Stimulated activated CD8-positive, alpha-beta memory T cell treated with anti-CD3 and anti-CD28 coated beads, Interleukin-15, amount 100 ng/mL, for 1 hour (primary cell): ENCODE measurements at places on chromosomes 16 and 17.
A peak's percentile ranks its signal among the peaks of the same experiment; 100 is the strongest.

DNA sequence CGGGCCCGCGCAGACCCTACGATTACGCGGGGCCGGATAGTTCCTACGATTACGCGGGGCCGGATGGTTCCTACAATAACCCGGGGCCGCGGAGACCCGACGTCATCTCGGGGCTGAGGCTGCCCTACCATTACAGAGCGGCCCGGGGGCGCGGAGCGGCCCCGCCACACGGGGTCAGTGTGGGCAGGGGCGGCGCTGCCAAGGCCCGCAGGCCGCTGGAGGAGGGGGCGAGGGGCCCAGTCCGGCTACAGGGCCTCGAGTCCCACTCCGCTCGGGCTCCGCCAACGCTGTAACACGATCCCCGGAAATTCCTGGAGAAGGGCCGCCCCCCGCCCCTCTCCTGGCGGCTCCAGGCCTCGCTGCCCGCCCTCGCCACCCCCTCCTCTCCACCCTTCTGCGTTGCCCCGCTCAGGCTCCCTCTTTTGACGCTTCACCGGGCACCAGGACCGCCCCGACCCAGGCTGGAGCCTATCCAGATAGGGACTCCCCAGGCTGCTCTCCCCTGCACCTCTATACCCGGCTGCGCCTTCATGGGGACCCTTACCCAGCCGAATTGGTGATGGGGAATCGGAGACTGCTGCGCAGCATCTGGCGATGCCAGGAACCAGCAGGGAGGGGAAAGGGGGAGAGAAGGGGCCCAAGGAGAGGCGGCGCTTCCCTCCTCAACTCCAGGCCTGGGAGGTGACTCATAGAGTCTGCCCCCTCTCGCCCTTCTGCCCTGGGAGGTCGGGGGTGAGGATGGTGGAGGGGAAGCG lies at the start of gene RAB34:
TSS of gene RAB34 (minus strand) at position 291 of the 755 bp plus-strand sequence. CDS start 602 bp downstream, outside the sequence.
- no peak for DNase-seq

DNA sequence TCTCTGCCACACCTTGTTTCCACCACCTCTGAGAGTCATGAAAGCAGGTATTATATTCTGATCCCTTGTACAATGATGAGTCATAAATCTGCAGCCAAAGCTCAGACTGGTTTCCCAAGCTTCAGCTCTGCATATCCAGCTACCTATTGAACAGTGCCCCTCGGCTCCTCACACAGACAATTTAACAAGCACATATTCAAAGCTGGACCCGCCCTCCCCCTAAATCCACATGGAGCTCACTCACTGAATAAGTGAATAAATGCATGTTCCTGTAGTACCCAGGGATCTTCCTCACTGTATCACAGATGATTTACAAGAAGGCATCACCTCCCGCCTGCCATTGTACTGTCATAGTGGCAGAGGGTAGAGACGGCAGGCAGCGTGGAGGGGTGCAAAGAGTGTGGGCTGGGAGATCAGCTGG lies 516.4 kb downstream of the GRIN2A start:
- DNase-seq: no peak

- DNase-seq: no peak
Measured at GRCh38 chr17:1890758-1891450, 61.1 kb downstream of the RPA1 start.

DNA sequence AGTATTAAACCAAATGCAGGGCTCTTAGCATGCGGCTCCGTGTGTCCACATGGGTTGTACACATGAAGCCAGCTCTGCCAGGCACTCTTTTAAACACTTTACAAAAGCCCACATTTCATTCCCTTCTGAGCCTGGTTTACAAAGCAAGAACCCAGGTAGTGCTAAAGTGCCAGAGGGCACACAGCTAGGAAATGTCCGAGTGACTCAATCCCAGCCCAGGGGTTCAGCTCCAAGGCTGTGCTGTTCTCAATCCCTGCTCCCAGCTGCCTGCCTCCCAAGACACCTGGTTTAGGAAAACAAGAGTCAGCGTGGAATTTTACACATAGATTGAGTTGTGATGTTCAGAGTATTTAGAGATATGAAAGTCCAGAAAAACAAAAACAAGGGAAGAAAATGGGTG lies 13.3 kb upstream of the DCAF7 start:
- DNase-seq: no peak

GRCh38 chr17:45905814-45906213 lies 11.5 kb downstream of the MAPT start:
- DNase-seq: no peak

DNA sequence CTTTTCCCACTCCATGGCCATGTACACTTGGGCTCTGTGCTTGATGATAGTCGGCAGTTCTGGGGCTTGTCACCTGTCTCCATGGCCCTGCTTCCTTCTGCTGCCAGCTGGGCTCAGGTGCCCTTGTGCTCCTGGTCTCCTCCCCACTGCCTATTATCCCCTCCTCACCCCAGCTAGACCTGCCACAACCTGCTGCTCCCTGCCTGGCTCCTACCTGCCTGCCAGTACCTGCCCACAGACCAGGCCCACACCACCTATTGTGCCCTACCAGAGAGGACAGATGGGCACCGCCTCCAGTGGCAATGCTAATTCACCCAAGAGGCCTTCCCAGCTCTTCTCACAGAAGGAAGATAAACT lies 538 bp upstream of the RAPGEFL1 start:
- no peak for DNase-seq

DNA sequence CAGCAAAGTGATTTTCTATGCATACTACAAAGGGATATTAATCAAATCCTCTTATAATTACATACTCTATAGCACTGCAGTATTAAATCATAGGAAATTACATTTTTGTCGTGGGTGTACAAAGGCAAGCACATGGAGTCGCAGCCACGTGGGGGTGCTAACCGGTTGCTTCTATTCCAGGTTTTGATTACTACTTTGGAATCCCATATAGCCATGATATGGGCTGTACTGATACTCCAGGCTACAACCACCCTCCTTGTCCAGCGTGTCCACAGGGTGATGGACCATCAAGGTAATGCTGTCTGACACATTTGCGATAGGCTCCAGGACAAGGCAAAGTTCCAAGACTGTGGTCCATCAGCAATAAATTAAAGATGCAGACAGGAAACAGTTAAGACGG lies 60.1 kb downstream of the ARSG start:
- no peak for DNase-seq

DNA sequence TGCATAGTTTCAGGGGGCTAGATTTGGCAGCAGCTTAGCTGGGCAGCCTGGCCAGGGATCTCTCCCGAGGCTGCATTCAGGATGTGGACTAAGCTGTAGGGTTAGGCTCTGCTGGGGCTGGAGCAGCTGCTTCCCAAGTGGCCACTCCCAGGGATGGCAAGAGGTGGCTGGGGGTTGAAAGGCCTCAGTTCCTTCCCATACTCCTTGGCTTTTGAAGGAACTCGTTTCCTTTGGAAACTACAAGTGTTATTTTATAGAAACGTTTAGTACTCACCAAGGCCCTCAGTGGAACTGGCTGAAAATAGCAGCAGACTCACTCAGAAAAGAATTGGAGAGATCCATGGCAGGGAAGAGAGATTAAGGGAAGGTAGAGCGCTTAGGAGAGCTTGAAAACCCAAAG lies 76.4 kb downstream of the WWP2 start:
- no peak for DNase-seq

- no peak for DNase-seq
Measured at GRCh38 chr16:35752012-35752772, 2292.8 kb downstream of the TP53TG3F start.

DNA sequence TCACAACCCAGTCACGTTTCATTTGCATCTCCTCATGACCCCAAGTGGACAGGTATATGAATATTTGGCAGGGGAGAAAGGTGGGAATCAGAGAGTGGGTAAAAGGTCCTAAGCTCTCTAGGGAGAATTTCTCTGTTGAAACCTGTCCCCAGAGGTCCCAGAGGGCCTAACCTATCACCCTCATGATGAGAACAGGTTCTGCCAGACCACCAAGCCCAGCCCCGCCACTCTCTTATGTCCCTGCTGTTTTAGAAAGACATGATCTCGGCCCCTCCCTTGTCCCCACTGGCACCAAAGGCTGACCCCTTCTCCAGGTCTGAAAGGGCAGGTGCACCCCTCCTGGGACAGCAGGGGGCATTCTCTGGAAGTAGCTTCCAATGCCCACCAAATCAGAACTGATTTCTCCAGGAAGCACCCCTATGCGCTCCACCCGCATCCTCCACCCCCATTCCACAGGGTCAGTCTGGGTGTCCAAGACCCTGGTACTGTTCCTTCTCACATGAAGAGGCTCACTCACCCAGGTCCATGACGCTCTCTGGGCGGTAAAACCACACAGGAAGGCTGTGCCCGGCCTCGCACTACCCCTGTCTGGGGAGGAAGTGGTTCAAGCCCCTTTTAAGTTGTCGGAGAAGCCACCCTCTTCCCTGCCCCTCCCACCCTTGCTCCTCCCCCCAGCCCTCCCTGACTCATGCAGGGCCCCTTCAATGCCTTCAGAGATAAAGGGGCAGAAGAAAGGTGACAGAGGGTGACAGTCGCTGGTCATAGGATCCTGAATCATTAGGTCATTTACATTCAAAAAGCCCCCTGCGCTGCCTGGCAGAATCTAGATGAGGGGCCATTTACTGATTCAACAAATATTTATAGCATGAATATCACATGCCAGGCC lies at the start of gene CCR7:
TSS of gene CCR7 (minus strand) at position 590 of the 886 bp plus-strand sequence. CDS start at position 527, 63 bp downstream.
- peak; percentile 71 for DNase-seq

DNA sequence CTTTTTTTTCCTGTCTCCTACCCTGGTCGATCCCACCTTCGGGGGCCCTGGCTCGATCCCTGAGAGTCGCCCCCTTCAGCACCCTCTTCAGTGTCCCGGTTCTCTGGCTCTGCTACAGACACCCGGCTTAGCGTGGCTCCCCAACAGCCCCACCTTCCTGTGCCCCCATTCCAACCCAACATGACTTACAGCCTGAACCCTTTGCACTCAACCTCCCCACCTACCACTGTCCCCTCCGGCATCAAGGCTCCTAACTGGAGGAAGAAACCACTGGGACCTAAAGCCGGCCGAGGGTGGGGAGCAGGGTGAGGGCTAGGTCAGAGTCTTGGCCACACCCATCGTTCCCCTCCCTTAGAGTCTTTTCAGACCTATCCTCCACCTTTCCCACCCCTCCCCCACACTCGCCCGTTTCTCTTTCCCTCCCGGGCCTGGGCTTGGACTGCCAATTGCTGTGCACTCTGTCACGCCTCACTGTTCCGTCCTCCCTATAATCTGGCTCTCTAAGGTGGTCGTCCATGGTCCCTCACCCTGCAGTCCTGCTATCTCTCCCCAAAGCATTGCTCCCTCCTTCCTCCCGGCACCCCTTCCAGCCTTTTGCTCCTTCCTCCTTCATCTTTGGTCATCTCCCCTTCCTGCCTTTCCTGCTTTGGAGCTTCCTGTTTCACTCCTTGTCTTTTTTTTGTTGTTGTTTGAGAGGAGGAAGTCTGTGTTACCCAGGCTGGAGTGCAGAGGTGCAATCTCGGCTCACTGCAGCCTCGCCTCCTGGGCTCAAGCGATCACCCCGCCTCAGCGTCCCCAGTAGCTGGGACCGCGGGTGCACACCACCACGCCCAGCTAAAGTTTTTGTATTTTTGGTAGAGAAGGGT lies 890 bp upstream of the CLDN7 start:
- no peak for DNase-seq

DNA sequence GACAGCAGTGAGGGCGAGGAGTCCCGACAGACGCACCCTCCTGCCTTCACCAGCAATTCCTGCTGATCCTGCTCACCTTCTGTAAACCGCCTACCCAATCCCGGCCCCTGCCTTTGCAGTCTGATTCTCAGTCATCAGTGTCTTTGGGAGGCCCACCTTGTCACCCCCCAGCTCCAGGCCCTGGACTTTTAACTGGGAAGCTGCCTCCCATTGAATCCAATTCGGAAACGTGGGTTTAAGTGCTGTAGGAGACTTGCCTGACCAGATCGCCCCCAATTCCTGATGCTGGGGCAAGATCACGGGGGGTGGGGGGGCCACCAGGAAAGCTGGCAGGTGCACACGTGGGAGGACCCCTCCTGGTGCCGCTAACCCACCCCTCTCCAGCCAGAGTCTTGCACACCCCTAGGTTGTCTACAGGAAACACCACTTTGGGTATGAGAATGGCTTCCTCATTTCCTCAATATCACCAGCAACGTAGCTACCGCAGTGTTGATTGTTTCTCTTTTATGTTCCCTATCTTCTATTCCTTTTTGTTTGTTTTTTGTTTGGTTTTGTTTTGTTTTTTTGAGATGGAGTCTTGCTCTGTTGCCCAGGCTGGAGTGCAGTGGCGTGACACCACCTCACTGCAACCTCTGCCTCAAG lies 46.6 kb upstream of the CMIP start:
- DNase-seq: no peak

- no peak for DNase-seq
Measured at GRCh38 chr16:28162326-28162877, 49.4 kb downstream of the XPO6 start.

- DNase-seq: no peak
Measured at GRCh38 chr17:36183001-36183971, 6.8 kb upstream of the TBC1D3B start.

- DNase-seq: no peak
Measured at GRCh38 chr17:67559381-67559966, 158.3 kb upstream of the NOL11 start.

GRCh38 chr17:76485569-76485968 lies 15.7 kb downstream of the RHBDF2 start:
- DNase-seq: no peak

DNA sequence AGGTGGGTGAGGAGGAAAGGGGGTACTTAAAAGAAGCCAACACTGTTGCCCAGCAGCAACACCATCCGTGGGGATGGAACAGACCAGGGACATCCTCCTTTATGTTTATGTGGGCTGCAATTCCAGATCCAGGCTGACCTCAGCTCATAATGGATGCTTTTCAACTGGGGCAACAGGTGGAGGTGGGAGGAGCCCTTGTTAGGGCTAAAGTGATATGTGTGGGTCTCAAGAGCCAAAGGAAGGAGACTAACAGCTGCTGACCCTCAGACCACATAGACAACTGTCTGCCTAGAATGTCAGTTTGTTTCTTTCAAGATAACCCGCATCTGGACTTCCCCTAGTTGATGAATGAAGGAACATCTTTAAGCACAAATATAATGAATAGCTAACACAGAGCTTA lies 2.0 kb upstream of the INPP5K start:
- DNase-seq: no peak

GRCh38 chr16:13351601-13352217 lies 450.3 kb downstream of the SHISA9 start:
- no peak for DNase-seq

- no peak for DNase-seq
Measured at GRCh38 chr16:49836668-49837067, 19.2 kb downstream of the ZNF423 start.
